Breast epithelium (tissue), 4 donors: ENCODE measurements at places on chromosomes 6 and 20. TPM values are rescaled to one million over a fixed set of nuclear protein-coding genes. Genes with fewer than 3 reads are reported as not detected.

- no peak overlapping the region for H3K4me3 ChIP-seq
- no peaks in the 10 kb centered on the region for H3K4me1 ChIP-seq
- H3K27me3 ChIP-seq, result no peaks in the 10 kb centered on the region
- H3K36me3 ChIP-seq, result no peaks in the 10 kb centered on the region
- H3K27ac ChIP-seq, result no peak overlapping the region
- no peak for DNase-seq
Observed at GRCh38 chr20:48910347-48910781, 11.1 kb upstream of the ARFGEF2 start.

- H3K36me3 ChIP-seq, result no peaks in the 10 kb centered on the region
- DNase-seq, result no peak
- H3K4me3 ChIP-seq, result no peak overlapping the region
Observed at GRCh38 chr20:2806351-2806701, 5.9 kb upstream of the CPXM1 start.

GRCh38 chr6:52537001-52537753 lies 39.7 kb downstream of the TRAM2 start:
- H3K27me3 ChIP-seq, result no peaks in the 10 kb centered on the region
- H3K36me3 ChIP-seq, result no peaks in the 10 kb centered on the region
- peak overlapping the region; percentile 22 for H3K27ac ChIP-seq

SLC22A2 gene
- total RNA-seq, result not detected

- no peak overlapping the region for H3K27ac ChIP-seq
- no peak overlapping the region for H3K4me3 ChIP-seq
- H3K36me3 ChIP-seq, result no peaks in the 10 kb centered on the region
- H3K27me3 ChIP-seq, result no peaks in the 10 kb centered on the region
- DNase-seq, result peak; percentile 83
Observed at GRCh38 chr20:44728801-44729443, 13.8 kb downstream of the CCN5 start.

DPPA5 gene
- total RNA-seq, result not detected

DNA sequence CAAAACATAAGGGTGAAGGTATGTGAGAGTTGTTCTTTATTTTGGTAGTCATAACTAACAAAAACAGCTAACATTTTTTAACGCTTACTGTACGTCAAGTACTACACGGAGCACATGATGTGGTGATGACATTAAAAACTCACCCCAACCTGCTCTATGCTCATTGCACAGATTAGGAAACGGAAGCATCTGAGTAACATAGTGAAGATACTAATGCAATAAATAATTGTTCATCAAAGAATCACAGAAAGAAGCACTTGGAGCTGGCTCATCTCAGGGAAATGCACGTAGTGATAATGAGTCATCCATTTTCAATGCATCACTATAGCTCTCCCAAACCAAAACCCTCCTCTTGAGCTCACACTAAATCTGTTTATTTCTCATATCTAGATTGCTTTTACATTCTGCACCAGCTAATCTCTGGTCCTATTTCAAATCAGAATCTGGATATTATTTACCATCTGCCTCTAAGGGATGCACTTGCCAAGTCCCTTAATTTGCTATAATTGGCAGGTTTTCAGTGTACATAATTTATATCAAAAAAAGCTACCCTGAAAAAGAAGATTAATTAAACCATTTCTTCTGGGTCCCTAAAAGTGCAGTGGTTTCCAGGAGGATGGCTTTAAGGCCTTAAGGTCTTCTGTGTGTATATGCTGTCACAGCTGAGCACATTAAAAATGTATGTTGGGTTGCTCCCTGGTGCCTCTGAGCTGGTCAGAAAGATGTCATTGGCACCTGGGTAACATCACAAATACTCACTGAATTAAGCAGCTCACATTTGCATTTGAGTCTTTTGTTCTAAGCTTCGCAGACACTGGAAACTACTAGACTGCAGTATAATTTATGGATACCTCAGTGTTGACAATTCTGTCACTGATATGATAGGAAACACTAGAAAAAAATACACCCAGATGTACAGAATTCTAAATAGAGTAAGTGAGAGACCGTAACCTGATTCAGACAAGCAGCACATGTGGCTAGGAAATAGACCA lies 677.4 kb upstream of the CITED2 start:
- no peak for DNase-seq
- H3K4me3 ChIP-seq, result no peak overlapping the region
- H3K4me1 ChIP-seq, result no peaks in the 10 kb centered on the region
- no peaks in the 10 kb centered on the region for H3K27me3 ChIP-seq

GRCh38 chr6:90712114-90712513 lies 125.2 kb upstream of the MAP3K7 start:
- H3K4me3 ChIP-seq, result no peak overlapping the region
- no peak for DNase-seq
- no peaks in the 10 kb centered on the region for H3K27me3 ChIP-seq
- H3K36me3 ChIP-seq, result no peaks in the 10 kb centered on the region
- no peaks in the 10 kb centered on the region for H3K4me1 ChIP-seq
- no peak overlapping the region for H3K27ac ChIP-seq

DNA sequence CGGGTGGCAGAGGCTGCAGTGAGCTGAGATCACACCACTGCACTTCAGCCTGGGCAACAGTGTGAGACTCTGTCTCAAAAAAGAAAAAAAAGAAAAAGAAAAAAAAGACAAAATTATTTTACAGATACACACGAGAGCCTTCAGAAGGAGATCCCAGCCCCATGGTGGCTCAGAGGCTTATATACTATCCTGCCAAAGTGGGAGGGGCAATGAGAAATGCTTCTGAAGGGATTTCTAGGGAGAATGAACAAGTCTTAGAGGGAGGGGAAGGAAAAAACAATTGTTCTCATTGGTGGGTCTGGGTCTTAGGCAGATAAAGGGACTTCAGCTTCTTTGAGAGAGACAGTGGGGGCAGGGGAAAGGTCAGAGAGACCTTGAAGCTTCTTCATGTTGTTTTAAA lies 76.8 kb downstream of the BANF2 start:
- H3K4me1 ChIP-seq, result no peaks in the 10 kb centered on the region
- H3K4me3 ChIP-seq, result no peak overlapping the region
- H3K36me3 ChIP-seq, result no peaks in the 10 kb centered on the region
- DNase-seq, result no peak
